ENCODE measurements at places on chromosomes 7 and 10. TPM values are rescaled to one million over a fixed set of nuclear protein-coding genes. Genes with fewer than 3 reads are reported as not detected.

SLC39A12 gene
- not detected for polyA plus RNA-seq

RHOBTB1 gene
- 34.5 TPM for polyA plus RNA-seq

GPR37 gene
- polyA plus RNA-seq: 0.60 TPM

OR2A12 gene
- polyA plus RNA-seq: not detected

UBTD1 gene
- polyA plus RNA-seq: 26.1 TPM

Measured in kidney (tissue), 22 donors.